ENCODE measurements at places on chromosomes 3 and 15.

- no peak for DNase-seq
These were observed 36.7 kb downstream of the ARHGEF3 start for GRCh38 chr3:56764904-56765547.

- no peak for DNase-seq
These were observed 99.1 kb downstream of the MESD start for GRCh38 chr15:80890341-80891005.

- no peak for DNase-seq
These were observed 9.5 kb downstream of the GASK1A start for GRCh38 chr3:42988566-42988965.

- DNase-seq = no peak
These were observed 26.9 kb downstream of the LOXL1 start for GRCh38 chr15:73952913-73953750.

- no peak for DNase-seq
These were observed 352.6 kb downstream of the OCA2 start for GRCh38 chr15:27746401-27746955.

DNA sequence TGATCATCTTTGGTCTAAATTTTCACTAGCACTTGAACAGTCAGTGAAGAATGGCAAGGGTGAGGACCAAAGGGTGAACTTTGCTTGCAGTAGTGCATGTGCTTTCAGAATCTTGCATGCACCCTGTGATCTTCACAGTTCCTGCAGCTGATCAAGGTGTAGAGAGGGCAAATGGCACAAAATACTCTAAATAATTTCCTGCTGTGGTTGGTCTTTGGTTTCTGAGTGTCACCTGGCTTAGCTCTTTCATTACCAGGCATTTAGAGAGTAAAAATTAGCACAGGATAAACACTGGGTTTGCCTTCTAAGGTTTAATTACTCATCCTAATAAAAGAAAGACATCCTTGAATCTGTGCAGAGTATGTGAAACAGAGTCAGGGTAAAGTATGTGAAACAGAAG, 11.4 kb downstream of the TIPARP start:
- no peak for DNase-seq

- no peak for DNase-seq
These were observed 408.0 kb downstream of the MECOM start for GRCh38 chr3:169255511-169255910.

GRCh38 chr15:23420806-23421575, 26.1 kb downstream of the GOLGA6L2 start:
- DNase-seq = peak; percentile 16

DNA sequence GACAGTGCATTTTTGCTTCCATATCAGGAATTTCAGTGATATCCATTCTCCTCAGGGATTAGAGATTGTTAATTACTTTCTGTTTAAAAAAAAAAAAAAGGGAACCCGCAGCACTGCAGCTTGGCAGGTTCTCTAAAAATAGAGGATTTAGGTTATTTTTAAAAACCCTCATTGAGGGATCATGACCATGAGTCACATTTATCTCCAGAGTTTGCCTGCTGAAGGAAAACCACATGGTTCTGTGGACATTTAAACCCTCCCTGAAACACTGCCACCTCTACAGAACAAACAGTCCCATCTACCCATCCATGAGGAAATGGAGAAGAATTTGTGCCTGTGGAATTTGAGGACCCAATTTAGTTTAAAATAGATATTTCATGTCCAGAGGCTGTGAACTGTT, 66.2 kb upstream of the UBE2E1 start:
- DNase-seq = no peak

- DNase-seq = no peak
These were observed 230.0 kb upstream of the MCTP2 start for GRCh38 chr15:94001255-94001801.

GRCh38 chr15:65632780-65633375, 11.1 kb downstream of the SLC24A1 start:
- no peak for DNase-seq

- no peak for DNase-seq
These were observed 2.7 kb upstream of the DCAF1 start for GRCh38 chr3:51502562-51502910.

- DNase-seq = no peak
These were observed 34.7 kb downstream of the SCG5 start for GRCh38 chr15:32676169-32676568.

DNA sequence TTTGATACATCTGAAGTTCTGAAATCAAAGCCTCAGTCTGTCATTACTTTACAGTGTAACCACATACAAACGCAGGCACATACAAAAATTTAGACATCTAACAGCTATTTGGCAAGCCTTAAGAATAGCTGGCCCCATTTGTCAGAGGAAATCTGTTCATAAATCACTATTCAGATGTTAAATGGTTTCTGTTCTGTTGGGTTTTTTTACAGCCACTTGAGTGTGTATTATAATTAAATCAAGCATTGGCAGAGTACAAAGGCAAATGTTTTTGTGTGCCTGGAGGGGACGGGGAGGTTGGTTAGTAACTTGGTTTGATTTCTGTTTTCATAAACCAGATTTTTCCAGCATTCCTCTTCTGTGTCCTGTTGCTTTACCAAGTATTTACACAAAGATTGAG, 24.1 kb downstream of the PIGB start:
- no peak for DNase-seq

DNA sequence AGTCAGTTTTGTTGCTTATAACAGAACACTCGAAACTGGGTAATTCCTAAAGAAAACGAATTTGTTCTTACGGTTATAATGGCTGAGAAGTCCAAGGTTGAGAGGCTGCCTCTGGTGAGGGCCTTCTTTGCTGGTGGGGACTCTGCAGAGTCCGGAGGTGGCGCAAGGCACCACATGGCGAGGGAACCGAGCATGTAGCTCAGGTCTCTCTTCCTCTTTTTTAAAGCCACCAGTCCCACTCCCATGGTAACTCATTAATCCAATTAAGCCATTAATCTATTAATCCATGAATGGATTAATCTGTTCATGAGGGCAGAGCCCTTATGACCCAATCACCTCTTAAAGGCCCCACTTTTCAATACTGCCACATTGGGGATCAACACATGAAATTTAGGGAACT, 50.0 kb downstream of the ROPN1B start:
- no peak for DNase-seq

DNA sequence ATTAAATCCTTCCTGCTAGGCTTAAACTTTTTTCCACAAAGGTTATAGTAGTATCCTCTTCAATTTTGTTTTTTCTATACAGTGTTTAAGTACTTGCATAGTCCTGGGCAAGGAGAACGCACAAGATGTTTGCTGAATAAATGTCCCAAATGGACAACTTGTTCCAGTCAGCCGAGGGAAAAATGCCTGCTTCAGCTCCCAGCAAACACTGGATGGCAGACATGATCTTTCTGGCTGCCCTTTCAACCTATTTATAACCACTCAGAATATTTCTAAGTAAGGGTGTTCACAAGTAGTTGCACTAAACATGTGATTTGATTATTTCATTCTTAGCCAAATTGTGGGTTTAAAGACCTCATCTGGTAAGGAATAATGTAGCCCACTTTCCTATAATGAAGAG, 29.8 kb downstream of the GNB4 start:
- no peak for DNase-seq

- no peak for DNase-seq
These were observed 18.2 kb downstream of the HRG start for GRCh38 chr3:186683979-186684378.

GRCh38 chr3:1953536-1953935, 145.1 kb upstream of the CNTN4 start:
- no peak for DNase-seq

DNA sequence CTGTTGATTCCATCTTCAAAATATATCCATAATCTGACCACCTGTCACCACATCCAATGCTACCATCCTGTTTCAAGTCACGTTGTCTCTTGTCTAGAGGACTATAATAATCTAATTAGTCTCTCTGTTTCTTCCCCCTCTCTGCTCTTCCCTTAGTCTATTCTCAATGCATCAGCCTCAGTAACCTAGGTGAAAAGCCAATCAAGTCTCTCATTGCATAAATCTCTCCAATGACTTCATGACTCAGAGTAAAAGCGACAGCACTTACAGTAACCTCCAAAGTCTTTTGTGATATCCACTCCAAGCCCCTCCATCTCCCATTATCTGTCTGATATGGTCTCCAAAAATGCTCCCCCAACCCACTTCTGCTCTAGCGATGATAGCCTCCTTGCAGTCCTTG, 7.2 kb downstream of the UBA3 start:
- DNase-seq = no peak

DNA sequence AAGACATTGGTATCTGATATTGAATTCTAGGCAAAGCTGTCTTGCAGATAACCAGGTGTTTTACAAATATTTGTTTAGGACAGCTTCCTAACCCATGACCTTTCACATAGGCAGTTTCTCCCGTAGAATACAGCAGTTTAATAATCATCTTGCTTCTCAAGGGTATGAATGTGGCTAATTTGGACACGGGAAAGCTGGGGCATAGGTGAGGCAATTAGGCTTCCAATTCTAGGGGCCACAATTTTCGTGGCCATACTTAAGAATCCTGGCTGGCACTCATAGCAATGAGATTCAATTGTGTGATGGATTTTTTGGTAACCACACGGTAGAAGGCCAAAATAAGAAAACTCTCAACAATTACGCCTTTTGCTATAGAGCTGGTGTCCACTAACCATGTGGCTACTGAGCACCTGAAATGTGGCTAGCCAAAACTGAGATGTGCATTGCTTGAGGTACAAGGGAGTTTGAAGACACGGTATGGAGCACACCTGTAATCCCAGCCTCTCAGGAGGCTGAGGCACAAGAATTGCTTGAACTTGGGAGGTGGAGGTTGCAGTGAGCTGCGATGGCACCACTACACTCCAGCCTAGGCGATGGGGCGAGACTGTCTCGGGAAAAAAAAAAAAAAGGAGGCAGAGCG, 34.4 kb downstream of the TFRC start:
- DNase-seq = no peak

DNA sequence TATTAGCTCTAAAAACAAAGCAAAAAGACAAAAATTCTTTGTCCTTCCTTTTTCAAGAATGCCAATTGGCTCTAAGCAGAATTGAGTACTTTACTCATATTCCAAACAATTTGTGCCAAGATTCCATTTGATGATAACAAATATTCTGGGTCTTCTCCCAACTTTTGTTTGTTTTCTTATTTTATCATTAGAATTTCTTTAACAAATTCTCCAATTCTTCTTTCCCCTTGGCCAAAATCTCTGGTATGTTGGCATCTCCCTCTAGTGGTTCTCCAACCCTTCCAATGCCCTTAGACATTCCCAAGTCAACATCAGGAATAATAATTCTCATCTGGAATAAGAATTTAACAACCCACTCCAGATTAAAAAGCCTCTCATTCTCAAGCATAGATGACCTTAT, 5.3 kb downstream of the CPOX start:
- DNase-seq = no peak

DNA sequence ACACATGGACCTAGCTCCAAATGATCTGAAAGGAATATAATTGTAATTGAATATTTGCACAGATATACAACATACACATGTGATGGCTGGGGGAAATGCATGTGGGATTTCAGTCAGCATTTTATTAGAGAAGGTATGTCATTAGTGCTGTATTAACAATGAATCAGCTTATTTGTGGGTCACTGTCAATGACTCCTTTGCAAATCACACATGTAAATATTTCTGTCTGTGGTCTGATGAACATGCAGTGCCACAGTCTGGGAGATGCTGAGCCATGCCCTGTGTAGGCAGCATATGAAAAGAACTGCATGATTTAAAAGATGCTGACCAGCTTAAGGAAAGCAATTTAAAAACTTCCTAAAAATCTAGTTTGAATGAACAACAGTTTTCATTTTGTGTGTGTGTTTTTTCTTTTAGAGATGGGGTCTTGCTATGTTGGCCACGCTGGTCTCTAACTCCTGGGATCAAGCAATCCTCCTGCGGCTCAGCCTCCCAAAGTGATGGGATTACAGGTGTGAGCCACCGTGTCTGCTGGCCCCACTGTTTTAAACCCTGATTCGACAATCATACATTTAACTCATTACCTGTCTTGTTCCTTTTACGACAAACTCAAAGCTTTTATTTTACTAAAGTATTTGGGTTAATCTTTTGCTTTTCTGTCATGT, 803 bp upstream of the B3GNT5 start:
- no peak for DNase-seq

GRCh38 chr3:69200384-69201068, 78.1 kb upstream of the LMOD3 start:
- DNase-seq = no peak

GRCh38 chr3:128482666-128483656, 10.0 kb downstream of the GATA2 start:
- no peak for DNase-seq

GRCh38 chr15:43270113-43270665, 3.5 kb upstream of the TGM5 start:
- DNase-seq = no peak

- DNase-seq = no peak
These were observed 31.8 kb downstream of the CYP8B1 start for GRCh38 chr3:42843713-42844411.

GRCh38 chr3:10428406-10429091, 76.8 kb downstream of the ATP2B2 start:
- DNase-seq = no peak

Data from GM12864 (cell line).